Activated T-helper 2 cell treated with anti-CD3 and anti-CD28 coated beads, Interferon-gamma antibody, Interleukin-2, Interleukin-4, amounts not matched to agents 10 μg/mL and 5 μg/mL and 100 μg/mL, durations not matched to agents 14 hours and 24 hours and 36 hours (primary cell): ENCODE measurements at places on chromosomes 7 and 10.

GRCh38 chr7:142855114-142855743 is 353 bp downstream of the EPHB6 start:
- no peaks in the 10 kb centered on the region for H3K36me3 ChIP-seq
- no peak overlapping the region for H3K27ac ChIP-seq
- no peak for DNase-seq
- H3K4me3 ChIP-seq, result peak overlapping the region; percentile 65
- H3K27me3 ChIP-seq, result peaks cover 34% of the 10 kb centered on the region

- H3K27ac ChIP-seq, result no peak overlapping the region
- H3K27me3 ChIP-seq, result no peaks in the 10 kb centered on the region
- no peak overlapping the region for H3K4me3 ChIP-seq
- H3K4me1 ChIP-seq, result peaks cover 34% of the 10 kb centered on the region
Observed at GRCh38 chr10:110742801-110743200, 98.7 kb downstream of the RBM20 start.

- no peaks in the 10 kb centered on the region for H3K36me3 ChIP-seq
- no peak overlapping the region for H3K4me3 ChIP-seq
- H3K4me1 ChIP-seq, result peaks cover 28% of the 10 kb centered on the region
- no peaks in the 10 kb centered on the region for H3K27me3 ChIP-seq
Observed at GRCh38 chr7:2873146-2873545, 29.0 kb upstream of the GNA12 start.

- H3K27ac ChIP-seq, result peak overlapping the region; percentile 85
- peak overlapping the region; percentile 76 for H3K4me3 ChIP-seq
- peaks cover 32% of the 10 kb centered on the region for H3K36me3 ChIP-seq
Observed at GRCh38 chr7:4739528-4739992, 35.9 kb upstream of the AP5Z1 start.

DNA sequence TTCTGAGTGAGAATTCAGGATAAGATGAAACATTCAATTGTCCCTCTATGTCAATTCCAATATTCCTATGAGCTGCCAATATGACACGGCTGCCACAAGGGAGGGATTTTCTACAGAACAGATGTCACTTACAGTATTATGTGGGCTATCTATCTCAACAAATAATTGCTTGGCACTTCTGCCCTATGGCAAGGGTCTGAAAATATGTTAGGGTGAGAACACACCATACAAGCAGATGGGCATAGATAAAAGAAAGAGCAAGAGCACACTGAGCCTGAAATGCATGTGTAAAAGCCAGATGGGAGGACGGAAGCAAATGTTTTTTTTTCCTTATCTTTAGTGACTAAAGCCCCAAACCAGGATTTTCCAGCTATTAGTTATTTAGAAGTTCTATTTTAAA is 70.1 kb upstream of the TFEC start:
- H3K4me1 ChIP-seq, result no peaks in the 10 kb centered on the region
- H3K36me3 ChIP-seq, result no peaks in the 10 kb centered on the region
- H3K27ac ChIP-seq, result no peak overlapping the region
- no peak overlapping the region for H3K4me3 ChIP-seq

DNA sequence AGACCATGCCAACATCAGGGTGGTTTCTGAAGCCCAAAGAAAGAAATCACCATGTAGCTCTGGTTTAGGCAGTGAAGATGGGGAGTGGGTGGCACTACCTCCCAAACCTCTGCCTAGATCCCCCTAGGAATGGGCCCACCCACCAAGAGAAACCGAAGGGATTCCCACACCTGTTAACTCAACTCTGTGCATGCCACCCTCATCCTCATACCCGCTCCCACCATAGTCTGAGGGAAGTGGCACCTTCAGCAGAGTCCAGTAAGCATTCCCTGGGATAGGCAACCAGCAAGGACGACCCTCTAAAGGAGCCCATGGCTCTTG is 1.7 kb upstream of the PLXNA4 start:
- peak overlapping the region; percentile 38 for H3K4me3 ChIP-seq
- H3K27me3 ChIP-seq, result peaks cover 59% of the 10 kb centered on the region
- no peaks in the 10 kb centered on the region for H3K36me3 ChIP-seq
- H3K4me1 ChIP-seq, result peaks cover 14% of the 10 kb centered on the region

DNA sequence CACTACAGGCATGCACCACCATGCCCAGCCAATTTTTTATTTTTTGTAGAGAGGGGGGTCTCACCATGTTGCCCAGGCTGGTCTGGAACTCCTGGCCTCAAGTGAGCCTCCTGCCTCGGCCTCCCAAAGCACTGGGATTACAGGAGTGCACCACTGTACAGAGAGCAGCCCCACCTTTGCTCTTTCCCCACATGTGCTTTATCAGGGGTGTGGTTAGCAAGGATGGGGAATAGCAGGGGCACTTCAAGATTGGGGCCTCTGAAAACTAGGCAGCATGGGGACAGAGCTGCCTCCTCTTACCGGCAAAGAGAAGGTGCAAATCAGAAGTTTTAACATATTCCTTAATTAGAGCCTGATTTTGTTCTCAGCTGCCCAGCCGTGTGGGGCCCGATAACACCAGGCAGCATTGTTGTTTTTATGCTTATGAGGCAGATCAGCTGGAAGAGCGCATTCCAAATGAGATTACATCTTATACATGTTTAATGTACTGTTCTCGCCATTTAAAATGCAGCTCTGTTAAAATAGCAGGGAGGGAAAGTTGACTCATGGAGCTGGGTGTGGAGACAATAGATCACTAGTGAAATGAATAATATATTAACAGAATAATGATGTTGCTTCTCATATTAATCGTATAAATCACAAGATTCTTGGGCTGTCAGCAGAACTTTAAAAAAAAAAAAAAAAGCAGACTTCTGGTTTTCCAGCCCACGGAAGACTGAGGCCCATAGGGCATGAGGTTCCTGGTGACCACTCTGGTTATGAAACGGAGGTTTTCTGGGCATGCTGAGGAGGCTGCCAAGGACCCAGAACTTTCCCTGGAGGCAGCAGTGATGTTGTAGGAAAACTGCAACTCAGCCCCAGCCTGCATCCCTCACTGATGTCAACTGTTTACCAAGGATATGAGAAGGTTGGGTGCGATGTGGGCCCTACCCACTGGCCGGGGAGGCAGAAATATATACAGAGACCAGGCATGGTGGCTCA is 62.5 kb downstream of the TMEM130 start:
- no peak overlapping the region for H3K27ac ChIP-seq
- no peak for DNase-seq
- no peak overlapping the region for H3K4me3 ChIP-seq

- H3K36me3 ChIP-seq, result no peaks in the 10 kb centered on the region
- H3K27ac ChIP-seq, result no peak overlapping the region
- no peaks in the 10 kb centered on the region for H3K4me1 ChIP-seq
- DNase-seq, result no peak
Observed at GRCh38 chr7:47786557-47787248, 161.6 kb downstream of the PKD1L1 start.

- no peak overlapping the region for H3K4me3 ChIP-seq
- H3K36me3 ChIP-seq, result no peaks in the 10 kb centered on the region
- H3K27ac ChIP-seq, result no peak overlapping the region
- no peaks in the 10 kb centered on the region for H3K4me1 ChIP-seq
- H3K27me3 ChIP-seq, result peaks cover 4% of the 10 kb centered on the region
- no peak for DNase-seq
Observed at GRCh38 chr10:15898046-15898445, 37.7 kb upstream of the MINDY3 start.

DNA sequence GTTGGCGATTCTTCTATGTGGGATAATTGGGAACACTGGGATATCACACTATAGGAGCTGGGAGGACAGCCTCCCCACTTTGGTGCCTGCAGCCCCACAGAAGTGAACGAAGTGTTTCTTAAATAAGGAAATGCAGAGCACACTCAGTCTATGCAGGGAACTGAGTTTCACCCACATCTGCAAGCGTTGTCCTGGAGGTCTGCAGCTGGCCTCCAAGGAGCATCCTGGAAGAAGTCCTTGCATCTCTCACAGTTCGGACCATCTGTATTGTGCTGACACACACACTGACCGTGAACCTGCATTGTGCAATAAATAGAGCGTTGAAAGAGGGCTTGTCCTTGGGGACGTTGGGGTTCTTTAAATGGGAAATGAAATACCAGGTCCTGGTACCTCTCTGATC is 25.8 kb downstream of the LAMB4 start:
- H3K36me3 ChIP-seq, result no peaks in the 10 kb centered on the region
- no peak overlapping the region for H3K4me3 ChIP-seq
- peaks cover 3% of the 10 kb centered on the region for H3K4me1 ChIP-seq
- H3K27me3 ChIP-seq, result peaks cover 8% of the 10 kb centered on the region

- H3K4me3 ChIP-seq, result no peak overlapping the region
- DNase-seq, result no peak
- no peaks in the 10 kb centered on the region for H3K4me1 ChIP-seq
- H3K27ac ChIP-seq, result no peak overlapping the region
- no peaks in the 10 kb centered on the region for H3K27me3 ChIP-seq
- no peaks in the 10 kb centered on the region for H3K36me3 ChIP-seq
Observed at GRCh38 chr7:71682841-71683781, 551.2 kb downstream of the GALNT17 start.

DNA sequence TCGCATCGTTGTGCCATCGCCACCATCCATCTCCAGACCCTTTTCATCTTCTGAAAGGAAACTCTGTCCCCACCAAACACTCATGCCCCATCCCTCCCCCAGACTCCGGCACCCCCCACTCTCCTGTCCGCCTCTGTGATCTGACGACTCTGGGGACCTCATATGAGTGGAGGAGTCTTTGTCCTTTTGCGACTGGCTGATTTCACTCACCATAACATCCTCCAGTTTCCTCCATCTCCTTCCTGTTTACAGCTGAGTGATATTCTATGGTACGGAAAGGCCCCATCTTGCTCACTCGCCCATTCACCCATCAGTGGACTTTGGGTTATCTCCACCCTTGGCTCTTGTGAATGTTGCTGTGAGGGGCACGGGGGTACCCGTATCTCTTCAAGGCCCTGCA is 11.8 kb upstream of the INSIG1 start:
- no peaks in the 10 kb centered on the region for H3K27me3 ChIP-seq
- H3K4me3 ChIP-seq, result no peak overlapping the region
- H3K4me1 ChIP-seq, result peaks cover 81% of the 10 kb centered on the region

GRCh38 chr10:68330852-68331454 is 911 bp upstream of the HNRNPH3 start:
- peak overlapping the region; percentile 99 for H3K4me3 ChIP-seq
- DNase-seq, result no peak
- H3K27me3 ChIP-seq, result no peaks in the 10 kb centered on the region
- H3K36me3 ChIP-seq, result peaks cover 38% of the 10 kb centered on the region
- peaks cover 39% of the 10 kb centered on the region for H3K4me1 ChIP-seq
